ENCODE measurements at places on chromosomes 16 and 17.

DNA sequence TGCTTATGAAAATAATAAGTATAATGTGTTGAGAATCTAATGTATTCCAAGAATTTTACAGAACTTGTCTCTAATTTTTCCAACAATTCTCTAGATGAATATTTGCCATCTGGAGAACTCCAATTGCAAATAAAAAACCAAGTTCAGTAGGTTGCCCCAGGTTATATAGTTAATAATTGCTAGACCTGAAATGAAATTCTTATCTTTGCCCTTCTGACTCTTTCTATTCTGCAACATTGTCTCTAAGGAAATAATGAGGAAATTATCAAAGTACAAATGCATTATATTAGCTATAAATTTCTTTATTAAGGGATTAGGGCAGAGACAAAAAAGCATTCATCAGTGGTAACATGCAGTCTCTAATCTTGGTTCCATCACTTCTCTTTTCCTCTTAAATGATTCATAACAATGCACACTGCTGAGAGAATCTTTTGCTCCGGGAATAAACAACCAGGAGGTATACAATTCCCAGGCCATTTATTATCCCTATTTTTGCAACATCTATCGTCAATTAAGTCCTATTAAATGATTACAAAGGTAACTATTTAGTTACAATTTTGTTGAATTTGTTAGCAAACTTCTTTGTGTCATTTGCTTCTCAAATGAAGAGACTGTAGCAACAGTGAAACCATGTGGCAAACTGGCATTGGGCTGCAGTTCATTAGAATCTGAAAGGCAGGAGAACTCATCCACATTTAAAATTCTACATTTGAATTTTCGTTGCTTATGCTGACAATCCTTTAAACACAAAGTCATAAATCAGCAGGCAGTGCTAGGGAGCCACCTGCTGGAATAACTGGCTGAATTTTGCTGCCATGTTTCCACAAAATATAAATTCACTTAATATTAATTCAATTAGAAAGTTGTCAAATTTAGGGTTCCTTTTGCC is 349.6 kb downstream of the KIF2B start:
- no peak for DNase-seq

DNA sequence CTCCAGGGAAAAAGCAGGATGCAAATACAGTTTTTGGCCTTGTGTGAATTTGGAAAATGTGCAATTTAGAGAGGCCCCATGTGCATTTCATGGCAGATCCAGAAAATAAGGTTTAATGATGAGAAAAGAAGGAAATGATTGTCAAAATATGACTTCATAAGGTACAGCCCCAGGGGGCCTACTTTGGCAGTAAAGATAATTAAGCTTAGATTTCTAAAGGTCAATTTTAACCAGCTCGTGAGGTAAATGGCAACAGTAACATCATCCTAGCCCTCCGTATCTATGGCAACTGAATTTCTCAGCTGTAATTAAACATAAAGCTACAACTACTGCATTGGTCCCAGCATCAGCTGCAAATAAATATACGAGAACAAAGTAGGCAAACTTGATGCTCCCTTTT is 30.0 kb upstream of the PRSS54 start:
- DNase-seq = no peak

DNA sequence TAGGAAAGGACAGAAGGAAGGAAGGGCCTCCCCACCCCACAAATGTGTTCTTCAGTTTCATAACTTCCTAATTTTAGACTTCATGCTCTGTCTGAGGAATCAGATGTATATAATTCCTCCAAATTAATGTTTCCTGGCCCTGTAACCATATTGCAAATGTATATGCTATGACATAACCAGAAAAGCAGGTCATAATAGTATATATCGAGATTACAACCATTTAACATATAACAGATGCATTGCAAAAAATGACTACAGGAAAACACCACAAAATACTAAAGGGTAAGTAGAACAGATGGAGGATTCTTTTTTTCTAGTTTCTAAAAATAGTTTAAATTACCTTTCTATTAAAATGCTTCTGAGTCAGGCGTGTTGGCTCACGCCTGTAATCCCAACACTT is 3.1 kb upstream of the EXOC7 start:
- no peak for DNase-seq

- no peak for DNase-seq
These were observed 19.5 kb downstream of the ZNF652 start for GRCh38 chr17:49342575-49342936.

DNA sequence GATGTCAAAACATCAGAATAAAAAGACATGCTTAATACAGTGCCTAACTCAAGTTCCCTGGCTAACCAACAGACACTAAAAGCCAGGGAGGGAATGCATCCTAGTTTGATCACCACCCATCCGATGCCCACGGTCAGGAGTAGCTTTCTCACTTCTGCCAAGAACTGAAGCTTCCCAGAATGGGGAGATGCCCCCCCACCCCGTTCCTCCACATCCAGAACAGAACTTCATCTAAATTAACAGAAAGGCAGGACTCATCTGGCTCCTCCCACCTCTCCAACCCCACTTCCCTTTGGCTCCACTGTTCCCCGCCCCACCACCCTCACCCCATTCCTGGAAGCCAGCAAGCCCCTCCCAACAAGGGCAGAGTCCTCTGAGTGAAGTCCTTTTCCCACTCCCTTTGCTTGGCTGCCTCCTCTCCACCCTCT is 33.7 kb downstream of the GDE1 start:
- DNase-seq = no peak

All from NCI-H446 (cell line).